Stimulated activated CD4-positive, alpha-beta T cell treated with anti-CD3 and anti-CD28 coated beads, TNF-alpha, amount 100 ng/mL, for 48 hours (primary cell): ENCODE measurements at places on chromosomes 7 and 10.

DNA sequence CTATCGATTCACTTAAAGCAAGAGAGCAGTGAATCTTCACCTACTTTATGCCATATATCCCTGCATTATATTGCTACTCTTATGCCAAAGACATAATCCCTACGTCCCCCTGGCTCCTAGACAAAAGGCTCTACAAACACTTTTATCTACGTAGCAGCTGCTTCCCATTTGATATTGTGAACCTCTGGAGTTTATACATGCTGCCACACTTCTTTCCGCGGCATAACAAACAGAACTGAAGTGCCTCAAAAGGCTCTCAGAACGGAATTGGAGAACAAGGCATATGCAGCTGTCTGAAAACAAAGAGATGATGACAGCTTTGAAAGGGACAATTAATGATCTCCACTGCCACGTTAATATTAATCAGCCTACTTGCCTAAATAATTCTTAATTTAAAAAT lies 985.6 kb upstream of the LRRN3 start:
- no peak for DNase-seq

- no peak for DNase-seq
These were observed 248.3 kb downstream of the PHF14 start for GRCh38 chr7:11221984-11222383.

DNA sequence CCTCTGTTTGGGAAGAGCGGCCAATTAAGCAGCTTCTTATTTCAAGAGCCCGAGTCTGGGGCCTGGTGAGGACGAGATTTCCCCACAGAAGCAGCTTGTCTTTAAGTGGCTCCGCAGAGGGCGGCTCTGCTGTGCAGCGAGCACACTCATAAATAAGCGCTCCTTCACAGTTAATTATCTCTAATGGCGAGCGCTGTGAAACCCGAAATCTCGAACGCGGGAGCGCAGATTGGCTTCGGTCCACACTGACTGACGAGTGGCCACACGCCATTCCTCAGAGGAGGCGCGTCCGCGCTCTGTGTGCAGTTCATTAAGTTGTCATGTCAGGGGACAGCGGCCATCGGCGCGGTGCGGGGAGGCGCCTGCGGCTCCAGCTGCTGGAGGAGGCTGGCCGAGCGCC lies 560.9 kb downstream of the DNAJB6 start:
- no peak for DNase-seq

DNA sequence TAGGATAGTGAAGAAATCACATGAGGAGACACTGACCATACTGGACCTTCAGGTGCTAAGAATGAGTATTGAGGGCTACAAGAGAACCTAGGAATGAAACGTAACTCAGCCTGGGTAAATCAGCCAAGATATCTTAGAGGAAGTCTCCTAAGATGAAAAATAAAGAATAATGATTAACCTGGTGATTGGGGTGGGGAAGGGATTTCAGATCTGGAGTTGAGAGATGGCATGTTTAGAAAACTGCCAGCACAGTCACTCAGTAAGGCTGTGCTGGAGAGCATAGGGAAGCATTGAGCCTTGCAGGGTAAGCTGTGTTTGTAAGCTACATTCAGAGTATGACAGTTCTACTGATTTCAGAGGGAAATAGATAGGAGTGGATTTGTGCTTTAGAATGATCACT lies 1.9 kb upstream of the MALRD1 start:
- no peak for DNase-seq

DNA sequence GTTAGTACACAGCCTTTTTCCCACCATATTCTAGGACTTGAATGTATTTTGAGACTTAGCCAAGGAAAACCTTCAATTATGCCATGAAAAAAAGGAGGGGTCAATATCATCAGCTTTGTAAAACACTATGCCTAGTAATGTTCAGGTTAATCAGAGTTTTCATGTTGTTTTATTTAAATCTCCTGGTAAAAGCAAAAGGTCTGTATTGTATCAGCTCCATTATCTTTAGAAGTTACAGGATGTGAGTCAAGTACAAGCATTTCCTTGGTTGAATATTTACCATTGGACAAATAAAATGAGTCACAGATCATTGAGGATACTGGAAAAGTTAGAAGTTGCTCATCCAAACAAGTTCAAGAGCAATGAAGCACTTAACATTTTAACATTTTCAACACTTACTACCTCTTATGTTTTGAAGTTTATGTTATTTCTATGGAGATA lies 89.9 kb upstream of the CAPZA2 start:
- DNase-seq = no peak

DNA sequence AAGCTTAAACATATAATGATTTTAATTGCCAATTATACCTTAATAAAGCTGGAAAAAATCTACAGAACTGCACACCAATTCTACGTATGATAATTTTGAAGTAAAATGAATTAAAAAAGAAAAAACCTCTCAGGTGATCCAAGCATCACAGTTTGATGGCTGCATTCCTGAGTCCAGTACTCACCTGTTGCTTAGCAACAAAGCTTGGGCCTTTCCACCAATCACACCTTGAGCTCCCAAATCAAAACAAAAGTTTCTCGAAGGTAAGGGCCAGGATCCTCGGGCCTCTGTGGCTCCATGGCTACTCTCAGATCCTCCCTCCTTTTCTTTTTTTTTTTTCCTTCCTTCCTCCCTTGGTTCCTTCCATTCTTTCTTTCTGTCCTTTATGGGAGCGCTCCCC lies 137.2 kb upstream of the PCBD1 start:
- DNase-seq = no peak

DNA sequence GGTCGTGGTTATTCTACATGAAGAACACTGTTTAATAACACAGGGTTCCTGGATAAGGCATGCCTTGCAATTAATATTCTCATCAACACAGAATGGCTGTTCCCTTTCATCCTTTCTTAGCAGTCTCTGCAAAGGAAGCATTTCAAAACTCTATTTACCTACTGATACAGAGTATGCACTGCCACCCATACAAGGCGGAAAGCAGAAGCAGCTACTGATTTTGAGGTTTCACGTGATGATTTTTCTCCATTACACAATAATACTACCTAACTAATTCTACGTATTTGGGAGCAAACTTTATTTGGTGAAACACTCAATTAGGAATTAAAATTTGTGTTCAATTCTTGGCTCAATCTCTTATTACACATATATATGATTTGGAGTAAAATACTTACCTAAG lies 43.0 kb upstream of the COL1A2 start:
- DNase-seq = no peak

DNA sequence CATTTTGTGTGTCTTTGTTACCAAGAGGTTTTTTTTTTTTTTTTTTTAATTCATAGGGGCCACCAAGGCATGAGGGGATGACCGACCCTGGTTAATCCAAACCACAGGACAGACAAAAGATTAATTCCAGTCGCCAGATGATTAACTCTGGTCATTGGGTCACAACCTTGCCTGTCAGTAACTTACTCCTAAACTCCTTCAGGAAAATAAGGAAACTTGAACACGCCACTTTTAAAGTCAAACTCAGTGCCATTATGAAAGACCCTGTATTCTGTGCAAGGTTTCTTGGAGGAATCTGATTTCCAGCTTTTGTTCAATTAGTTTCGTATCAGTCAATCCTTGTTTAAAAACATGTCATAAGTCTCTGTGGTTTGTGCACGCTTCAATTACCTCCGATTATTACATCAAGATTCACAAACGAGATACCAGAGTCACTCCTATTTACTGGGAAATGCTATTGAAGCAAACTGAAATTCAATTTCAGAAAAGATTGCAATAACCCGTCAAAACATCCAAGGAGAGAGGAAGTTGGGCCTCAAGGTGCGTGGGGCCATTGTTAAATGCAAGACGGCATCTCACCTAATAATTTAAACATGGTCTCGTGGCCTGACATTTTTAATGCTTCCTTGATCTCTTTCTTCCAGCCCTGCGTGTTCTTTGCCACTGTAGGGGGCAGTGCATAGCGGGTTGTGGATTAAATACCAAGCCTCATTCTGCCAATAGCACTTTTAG lies 44.0 kb downstream of the NRP1 start:
- no peak for DNase-seq

DNA sequence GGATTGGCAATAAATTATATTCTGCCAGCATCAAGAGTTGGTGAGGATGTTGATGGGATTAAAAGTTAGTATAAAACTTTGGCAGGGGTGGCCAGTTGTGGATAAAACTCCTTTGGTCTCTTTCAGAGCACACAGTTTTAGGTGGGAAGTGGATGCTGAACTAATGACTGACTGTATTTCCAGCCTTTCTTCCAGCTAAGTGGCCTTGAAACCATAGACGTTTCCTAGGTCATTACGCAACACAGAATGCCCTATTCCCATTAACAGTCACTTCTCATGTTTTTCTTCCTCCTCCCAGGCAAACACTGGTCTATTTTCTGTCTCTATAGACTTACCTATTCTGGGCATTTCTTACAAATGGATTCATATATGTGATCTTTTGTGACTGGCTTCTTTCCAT lies 467.4 kb downstream of the NEBL start:
- DNase-seq = no peak
